Hippocampal formation (tissue), 2 donors: ENCODE measurements at places on chromosomes 7 and 10.

DNA sequence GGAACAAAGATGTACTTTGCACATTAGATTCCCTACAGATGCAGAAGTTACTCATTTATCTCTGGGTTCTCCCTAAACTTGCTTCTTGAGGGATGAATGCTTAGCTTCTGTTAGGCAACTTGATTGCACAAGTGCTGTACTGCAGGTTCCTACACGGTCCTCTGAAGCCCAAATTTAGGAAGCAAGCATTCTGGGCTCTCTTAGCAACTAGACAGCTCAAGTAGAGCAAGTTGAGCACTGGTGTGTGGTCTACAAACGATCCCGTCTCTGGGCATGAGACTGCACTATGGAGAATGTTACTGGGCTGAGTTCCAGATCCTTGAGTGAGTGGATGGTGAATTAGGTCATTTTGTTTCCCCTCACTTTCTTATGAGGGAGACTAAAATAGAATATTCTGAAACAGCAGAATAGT is 14.3 kb downstream of the SEMA3D start:
- no peak for DNase-seq

DNA sequence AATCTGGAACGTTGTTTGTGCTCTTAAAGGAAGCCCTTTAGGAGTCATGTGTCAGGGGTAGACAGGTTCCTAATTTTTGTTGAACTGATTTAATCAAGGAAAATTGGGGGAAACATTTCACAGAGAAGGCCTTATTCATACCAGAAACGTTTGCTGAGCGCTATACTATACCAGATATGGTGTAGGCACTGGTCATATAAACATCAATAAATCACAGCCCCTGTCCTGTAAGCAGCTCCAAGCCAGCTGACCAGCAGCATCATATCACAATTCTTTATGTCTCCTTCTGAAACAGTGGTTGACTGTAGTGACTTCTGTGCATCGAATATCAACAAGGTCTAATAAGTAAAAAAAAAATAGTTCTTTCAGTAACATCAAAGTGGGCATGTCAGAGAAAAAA is 1.1 kb downstream of the TMEM178B start:
- DNase-seq = no peak

- no peak for DNase-seq
Observed at GRCh38 chr7:20532890-20533289, 82.6 kb upstream of the ABCB5 start.

- DNase-seq = no peak
Observed at GRCh38 chr10:100976906-100977305, 7.6 kb downstream of the SEMA4G start.

- no peak for DNase-seq
Observed at GRCh38 chr7:123190109-123190831, 9.5 kb downstream of the SLC13A1 start.

GRCh38 chr10:71811351-71811750 is 38.0 kb upstream of the VSIR start:
- no peak for DNase-seq

DNA sequence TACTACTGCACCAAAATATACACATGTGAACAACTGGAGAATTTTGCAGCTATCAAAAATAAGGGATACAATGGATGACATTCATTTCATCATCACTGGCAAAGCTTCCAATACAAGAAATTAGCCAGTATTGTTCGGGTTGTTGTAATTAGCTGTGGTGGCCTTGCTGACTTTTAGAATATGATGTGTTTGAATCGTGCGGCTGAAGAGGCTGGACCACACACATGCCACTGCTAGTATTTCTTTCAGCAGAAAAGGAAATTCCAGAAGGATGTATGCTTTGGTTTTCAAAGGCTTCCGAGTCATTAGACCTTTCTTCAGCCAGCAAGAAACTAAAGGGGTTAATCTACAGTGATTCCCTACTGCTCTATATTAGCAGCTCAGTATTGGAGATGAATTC is 16.6 kb downstream of the RPP38 start:
- no peak for DNase-seq

- DNase-seq = no peak
Observed at GRCh38 chr10:78630944-78631838, 437.6 kb upstream of the ZMIZ1 start.

DNA sequence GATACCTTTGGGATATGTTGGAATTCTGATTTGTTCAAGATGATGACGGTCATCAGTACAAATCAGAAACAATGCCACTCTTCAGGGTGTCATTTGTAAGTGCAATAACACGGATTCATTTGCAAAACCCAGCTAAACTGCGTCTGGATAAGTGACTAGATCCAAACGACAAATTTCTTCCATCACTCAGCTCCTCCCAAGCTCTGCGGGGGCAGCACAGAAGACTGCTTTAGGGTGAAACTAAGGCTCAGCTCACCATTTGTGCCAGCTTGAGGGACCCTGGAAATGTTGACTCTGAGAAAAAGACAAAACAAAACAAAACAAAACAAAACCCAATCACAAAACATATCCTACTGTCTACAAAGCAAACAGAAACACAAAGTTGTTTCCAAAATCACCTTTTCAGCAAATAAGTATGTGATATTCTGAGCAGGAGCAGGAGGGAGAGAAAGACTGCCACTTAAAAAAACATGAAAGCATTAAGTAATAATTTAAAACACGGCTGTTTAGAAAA is 8.0 kb downstream of the EVX1 start:
- DNase-seq = no peak

DNA sequence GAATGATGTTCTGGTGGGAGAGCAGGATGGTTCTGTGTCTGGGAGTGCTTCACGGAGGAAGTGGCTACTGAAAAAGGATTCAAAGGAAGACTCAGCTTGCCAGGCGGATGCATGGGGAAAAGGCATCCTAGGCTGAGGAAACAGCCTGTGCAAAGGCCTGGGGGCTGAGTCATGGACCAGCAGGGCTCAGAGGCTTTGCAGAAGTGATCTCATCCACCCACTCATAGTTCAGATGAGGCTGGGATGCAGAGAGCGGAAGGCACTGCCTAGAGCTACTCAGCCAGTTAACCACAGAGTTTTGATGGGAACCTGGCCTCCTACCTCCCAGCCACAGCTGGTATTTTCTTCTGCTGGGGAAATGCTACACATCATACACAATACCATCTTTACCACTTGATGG is 15.8 kb upstream of the ADAMTS14 start:
- no peak for DNase-seq
